ENCODE measurements at places on chromosomes 2 and 18.

GRCh38 chr2:70474256-70474848 is 79.3 kb downstream of the TGFA start:
- no peak for DNase-seq

DNA sequence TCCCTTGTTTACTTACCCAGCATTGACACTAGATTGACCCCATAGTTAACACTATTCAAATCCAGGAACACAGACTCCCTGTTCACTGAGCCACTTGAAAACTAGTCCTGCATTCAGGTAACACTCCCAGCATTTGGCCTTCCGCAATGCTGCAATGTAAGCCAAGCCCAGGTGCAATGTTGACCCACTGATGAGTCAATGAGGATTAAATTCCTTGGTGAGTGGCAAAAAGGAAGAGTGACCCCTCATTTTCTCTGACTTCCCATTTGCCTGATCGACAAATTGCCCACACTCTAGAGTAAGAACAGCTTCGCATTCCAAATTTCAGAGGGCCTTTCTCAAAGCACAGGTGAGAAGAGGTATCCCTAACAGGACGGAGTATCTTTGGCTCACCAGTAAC is 251.9 kb downstream of the FBXO15 start:
- no peak for DNase-seq

DNA sequence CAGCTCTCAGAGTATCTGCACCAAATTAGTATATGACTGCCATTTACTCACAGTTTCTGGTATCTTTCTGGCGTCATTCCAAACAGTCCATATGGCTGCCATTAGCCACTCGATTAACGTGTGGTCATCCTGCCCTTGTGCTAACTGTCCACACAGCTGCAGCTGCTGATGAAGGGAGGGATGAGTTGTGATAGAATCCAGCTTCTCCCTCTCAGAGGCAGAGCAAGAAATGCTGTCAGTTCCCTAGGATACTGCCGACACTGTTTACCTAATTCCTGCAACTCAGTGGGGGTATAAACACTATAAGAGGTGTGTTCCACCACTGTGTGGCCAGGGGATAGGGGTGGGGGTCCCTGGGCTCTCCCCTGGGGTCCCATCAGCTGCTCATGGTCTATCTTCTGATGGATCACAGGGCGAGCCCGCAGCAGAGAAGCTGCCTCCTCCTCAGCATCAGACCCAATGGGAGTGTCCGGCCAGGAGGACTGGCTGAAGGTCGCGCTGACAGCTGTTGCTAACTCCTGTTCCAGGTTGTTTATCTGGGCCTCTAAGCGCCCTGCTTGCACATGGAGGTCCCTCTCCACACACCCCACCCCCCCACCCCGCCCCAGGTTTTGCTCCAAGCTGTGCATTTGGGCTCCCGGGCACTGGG is 17.3 kb upstream of the KLHL23 start:
- DNase-seq = no peak

DNA sequence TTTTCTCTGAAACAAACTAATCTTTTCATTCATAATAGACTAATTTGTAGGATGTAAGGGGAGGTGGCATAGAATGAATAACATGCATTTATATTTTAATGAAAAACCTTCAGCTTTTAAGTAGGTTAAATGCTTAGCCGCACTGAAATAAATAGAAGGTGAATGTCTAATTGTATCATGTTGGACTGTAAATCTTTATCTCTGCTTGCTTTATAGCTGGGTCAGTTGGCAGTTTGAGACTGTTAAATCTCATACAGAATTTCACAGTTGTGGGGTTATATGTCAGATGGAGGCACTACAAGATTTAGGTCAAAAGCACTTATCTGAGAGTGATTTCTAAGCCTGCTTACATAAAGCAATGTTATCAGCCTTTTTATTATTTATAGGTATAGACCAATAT is 174.7 kb upstream of the SIX3 start:
- no peak for DNase-seq

GRCh38 chr2:109411640-109412325 is 202.0 kb downstream of the SEPTIN10 start:
- no peak for DNase-seq

DNA sequence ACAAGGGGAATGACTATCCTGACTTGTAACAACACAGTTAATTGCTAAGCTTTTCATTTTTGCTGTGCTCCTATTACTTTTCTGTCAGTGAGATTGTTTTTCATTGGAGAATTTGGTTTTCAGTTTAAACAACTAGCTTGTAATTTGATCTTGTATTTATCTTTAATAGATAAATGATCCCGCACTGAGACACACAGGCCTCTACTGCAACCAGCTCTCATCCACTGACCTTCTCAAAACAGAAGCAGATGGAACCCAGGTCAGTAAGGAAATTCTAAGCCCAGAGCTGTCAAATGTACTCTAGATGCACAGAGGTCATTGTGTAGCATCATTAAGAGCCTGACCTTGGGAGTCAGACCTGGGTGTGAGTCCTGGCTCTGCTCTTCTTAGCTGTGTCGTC is 30.7 kb downstream of the PTRHD1 start:
- no peak for DNase-seq

DNA sequence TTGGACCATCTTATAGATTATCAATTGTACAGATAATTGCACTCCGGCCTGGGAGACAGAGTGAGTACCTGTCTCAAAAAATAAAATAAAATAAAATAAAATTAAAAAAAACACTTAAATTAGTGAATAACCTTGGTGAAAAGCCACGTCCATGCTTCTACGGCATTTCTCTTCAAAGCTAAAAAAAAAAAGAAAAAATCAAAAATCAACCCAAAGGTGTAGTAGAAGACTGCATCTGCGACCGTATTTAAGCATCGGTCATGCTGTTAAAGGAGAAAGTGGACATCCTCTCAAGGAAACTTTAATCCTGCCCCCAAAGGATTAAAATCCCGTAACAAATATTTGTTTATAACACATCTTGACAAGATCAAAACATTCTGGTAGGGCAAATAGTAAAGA is 350 bp upstream of the RNF138 start:
- DNase-seq = no peak

- DNase-seq = no peak
Measured at GRCh38 chr2:169009865-169010579, 21.1 kb downstream of the ABCB11 start.

DNA sequence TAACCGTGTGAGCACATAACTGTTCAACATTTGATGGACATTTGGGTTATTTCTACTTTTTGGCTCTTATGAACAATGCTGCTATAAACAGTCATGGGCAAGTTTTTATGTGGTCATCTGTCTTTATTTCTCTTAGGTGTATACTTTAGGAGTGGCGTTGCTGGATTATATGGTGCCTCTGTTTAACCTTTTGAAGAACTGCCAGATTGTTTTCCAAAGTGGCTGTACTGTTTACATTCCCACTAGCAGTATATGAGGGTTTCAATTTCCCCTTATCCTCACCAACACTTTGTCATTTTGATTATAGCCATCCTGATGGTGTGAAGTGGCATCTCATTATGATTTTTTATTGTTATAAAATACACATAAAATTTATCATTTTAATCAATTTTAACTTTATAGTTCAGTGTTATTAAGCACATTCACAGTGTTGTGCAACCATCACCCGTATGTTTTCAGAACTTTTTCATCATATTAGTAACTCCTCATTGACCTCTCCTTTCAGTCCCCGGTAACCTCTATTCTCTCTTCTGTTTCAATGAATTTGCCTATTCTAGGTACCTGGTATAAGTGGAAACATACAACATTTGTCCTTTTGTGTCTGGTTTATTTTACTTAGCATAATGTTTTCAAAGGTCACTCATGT is 55.4 kb downstream of the EML4 start:
- no peak for DNase-seq

- DNase-seq = no peak
Measured at GRCh38 chr2:42286268-42286946, 74.6 kb downstream of the COX7A2L start.

DNA sequence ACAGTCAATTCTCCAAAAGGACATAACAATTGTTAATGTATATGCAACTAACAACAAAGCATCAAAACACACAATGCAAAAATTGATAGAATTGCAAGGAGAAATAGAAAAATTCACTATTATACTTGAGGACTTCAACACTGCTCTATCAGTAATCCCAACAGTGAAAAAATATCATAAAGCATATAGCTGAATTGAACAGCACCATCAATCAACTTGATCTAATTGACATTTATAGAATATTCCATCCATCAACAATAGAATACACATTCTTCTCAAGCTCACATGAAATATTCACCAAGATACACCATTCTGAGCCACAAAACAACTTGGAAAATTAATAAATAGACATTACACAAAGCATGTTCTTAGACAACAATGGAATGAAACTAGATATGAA is 60.1 kb upstream of the ASXL3 start:
- no peak for DNase-seq

- no peak for DNase-seq
Measured at GRCh38 chr2:128612628-128613027, 294.0 kb upstream of the HS6ST1 start.

DNA sequence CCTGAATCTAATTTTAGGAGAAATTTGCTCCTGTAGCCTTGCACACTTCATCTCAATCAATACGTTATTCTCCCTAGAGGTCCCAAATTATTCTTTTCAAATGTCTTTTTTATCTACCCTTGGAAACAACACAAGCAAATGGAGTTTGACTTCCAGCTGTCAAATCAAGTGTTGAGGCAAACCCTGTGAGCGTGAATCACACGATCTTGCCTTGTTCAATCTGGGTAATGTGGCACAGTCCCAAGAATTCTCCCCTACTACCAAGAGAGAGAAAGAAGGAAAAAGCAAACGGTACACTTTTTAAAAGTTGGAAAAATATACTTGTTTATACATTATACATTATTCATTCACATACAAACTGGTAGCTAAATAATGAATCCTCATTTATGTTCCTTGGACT is 2035.3 kb upstream of the CELF4 start:
- no peak for DNase-seq

DNA sequence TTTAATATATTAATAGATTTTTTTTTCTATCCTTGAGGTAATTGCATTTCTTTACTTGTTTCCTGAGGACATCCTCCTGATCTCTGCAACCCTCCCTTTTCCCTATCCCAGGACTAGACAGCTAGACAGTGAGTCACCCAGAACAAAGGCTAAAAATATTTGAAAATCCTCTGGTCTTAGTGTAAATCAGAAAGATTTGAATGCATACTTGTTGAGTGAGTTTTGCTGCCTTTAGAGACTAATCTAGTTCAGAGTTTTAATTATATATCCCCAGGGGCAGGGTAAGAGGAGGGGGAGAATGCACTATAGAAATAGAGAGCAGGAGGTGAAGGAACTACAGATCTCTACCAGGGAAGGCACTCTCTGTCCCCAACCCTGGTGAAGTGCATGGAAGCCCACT is 202.3 kb upstream of the TCF4 start:
- DNase-seq = no peak

DNA sequence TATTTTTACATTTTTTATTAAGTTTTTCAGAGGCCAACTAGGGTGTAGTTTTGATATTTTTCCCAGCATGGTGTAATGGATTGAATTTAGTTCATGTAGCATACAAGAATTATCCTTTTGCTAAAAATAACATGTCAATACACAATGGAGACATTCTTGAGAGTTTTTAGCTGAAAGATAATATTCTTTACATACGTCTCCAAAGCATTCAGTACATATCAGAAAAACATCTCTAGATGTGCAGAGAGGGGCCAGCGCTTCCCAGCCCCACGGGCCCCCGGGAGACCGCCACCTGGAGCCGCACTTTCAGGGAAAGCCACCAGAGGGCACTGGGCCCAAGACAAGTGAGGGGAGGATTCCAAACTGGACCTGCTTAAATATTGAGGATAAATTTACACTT is 499.4 kb downstream of the GALR1 start:
- no peak for DNase-seq

DNA sequence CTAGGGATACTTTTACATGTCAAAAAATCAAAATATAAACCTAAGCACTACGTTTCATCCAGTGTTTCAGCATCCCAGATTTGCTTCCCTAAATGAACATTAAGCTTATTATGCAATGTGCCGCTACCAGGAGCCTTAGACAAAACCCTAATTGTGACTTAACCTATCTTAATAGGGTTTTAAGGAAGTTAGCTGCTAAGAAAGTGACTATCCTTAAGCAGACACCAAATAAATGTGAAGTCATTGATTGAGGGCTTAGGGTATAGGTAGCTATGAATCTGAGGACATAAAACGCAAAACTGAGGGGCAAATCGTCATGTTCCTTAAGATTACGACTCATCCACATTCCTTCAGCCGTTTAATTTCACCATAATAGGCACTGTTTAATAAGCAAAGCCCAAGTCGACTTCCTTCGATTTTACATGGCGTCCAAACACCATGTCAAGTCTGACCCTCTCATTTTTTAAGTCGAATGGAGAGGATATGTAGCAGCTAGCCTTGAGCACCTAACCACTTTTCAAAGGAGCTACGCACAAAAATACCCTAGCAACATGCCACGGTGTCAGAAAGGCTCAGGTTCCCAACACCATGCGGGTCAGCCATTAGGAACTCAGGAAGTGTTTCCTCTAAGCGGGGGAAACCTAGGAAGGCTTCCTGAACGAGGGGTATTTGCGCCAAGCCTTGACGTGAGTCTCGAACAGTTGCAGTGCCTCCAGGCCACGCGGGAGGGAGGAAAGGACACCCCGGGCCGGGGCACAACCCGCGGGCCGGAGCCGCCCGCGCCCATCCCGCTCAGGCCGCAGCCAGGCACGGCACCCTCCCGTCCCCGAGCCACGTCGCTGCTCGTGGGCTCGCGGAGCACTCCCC is 1.0 kb downstream of the HDLBP start:
- no peak for DNase-seq

- no peak for DNase-seq
Measured at GRCh38 chr2:143399631-143400069, 270.4 kb downstream of the ARHGAP15 start.

DNA sequence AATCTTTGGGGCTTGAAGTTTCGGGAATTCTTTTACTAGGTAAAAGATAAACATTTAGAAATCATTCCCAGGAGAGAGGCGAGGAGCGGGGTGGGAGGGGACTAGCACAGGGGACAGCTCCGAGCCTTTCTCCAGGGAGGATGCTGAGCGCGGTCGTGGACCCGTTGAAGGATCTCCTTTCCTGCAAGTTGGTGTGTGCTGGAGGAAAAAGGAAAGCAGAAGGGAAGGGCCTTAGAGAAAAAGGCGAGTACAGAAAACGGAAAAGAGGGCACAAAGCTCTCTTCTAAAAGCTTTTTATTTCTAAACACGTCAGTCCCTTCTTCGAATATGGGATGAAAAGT is 640 bp downstream of the SLC39A6 start:
- no peak for DNase-seq

- DNase-seq = no peak
Measured at GRCh38 chr2:126586317-126586716, 69.6 kb upstream of the GYPC start.

DNA sequence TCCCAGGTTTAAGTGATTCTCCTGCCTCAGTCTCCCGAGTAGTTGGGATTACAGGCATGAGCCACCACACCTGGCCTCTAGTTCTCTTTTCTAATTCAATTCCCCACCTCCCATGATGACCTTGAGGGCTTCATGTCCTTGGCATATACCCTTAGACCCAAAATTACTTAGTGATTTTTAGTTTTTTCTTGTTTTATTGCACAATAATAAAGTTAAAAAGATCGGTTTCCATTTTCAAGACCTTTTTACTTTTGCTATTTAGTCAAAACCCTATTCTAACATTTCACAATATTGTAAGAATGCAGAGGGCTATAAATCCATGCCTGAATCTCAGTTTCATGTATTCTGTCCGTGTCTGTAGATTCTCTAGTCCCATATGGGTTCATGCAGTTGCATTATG is 354.6 kb upstream of the FANCL start:
- no peak for DNase-seq

All from activated T-helper 1 cell treated with anti-CD3 and anti-CD28 coated beads, Interleukin-2, amount 50 U/mL, for 16 hours (primary cell).